ENCODE measurements at places on chromosomes 6 and 20.

DNA sequence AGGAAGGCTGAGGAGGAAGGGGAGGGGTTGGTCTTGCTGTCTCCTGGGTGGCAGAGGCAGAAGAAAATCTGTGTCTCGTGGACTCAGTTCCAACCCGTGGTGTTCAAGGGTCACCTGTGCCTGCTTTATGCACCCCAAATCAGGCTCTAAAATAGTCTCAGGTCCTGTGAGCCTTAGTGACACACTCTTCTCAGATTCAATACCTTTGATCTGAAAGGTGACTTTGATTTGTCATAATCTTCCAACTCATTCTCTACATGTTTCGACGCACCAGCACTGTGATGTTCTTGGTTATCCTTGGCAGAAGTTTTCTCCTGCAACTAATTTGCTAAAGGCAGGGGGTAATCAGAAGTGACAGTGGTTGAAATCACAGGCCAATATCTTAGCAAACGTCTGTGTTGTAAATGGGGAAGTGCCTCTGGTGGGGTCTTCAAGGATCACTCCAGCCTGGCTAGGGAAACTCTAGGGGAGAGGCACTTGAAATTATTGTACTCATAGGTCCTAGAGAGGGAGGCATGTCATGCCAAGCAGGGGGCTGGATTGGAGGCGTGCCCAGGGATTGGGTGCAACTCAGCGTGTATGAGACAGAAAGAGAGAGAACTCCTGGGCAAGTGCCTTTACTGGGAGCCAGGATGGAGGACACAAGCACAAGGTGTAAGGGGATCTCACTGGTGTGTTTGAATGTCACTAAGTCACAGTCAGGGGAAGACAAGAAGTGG, 19.0 kb upstream of the PRND start:
- DNase-seq: peak; percentile 48

DNA sequence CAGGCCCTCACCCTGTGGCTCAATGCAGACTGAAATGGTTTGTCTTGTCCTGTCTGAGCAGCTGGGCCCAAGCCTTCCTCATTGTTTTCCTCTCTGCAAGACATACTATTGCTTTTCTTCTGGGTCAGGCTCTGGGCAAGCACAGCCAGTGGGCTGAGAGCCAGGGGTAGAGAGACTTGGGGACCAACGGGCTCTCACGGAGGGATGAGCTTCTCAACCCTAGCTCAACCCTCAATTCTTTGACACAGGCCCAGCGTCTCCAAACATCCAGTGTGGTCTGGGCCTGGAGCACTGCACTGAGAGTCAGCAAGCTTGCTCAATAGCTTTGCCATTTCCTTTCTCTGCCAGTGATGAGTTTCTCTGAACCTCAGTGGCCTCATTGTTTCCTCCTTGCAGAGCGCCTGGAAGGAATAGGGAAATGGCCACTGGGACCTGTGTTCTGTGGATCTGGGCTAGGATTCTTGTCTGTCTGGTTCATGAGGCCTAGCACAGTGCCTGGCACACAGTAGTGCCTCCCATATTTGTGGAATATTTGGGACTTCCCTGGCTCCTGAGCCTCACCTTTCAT, 9.3 kb downstream of the ANGPT4 start:
- DNase-seq: no peak

DNA sequence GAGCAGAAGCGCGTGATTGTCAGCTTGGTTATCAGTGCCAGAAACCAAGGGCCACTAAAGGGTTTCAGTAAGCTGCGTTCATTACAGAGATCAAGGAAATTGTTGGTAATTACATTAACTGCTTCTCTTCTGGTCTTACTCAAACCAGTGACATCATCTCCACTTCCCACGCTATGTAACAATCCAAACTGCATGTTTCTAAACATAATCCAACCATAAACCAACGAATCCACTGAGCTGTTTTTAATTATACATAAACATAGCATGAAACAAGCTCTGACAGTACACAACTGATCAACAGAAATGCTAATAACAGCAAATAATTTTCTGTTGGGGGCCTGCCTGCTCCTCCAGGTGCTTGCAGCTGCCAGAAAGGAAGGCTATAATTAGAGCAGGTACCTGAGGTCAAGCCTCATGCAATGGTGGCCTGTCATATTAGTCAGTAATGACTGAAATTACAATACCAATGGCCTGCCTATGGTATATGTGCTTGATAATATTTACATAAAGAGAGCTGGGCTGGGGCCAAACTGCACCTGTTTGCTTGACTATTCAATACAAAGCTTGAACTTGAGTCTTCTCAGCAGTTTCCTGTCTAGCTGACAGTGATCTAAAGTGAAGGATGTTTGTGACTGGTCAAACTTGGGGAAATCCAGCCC, 40.1 kb downstream of the ILRUN start:
- no peak for DNase-seq

GRCh38 chr6:42075159-42075838, 25.0 kb downstream of the TAF8 start:
- peak; percentile 60 for DNase-seq

DNA sequence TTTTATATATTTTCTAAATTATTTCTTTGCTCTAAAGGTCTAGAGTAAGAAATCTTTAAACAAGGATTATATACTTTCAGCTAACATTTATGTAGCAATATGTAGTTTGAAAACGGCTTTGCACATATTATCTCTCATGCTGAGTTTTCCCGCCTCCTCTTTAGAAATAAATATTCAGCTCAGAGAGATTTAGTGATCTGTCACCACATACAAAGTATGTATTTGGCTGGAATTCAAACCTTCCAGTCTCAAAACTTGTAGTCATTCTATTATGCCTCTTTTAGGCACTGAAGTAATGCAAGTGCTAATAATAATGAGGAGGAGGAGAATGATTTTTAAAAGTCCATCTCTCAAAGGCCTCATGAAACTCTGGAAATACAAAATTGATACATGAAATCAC, 525.0 kb downstream of the GRIK2 start:
- no peak for DNase-seq

DNA sequence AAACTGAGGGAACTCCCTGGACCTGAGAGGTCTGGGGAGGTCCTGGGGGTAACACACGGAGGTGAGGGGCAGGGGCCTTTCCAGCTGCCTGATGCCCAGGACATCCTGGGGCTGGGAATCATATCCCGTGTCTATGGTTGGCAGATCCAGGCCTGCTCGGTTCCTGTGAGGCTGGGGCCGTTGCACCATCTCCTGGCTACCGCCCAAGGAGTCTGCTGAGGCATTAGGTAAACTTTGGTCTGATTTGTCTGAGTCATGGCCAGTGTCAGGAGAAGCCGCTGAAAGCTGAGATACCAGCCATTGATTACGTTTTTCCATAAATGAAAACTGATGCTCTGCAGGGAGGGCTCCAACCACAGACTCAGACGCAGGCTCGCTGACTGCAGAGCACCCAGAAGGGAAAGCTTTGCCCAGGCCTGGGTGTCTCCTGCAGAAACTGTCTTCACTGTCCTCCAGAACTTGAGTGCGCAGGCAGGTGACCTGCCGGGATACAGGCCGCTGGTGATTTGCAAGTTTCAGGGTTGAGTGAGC, 14.2 kb downstream of the TRAF3IP2 start:
- no peak for DNase-seq
